ENCODE measurements at places on chromosomes 1 and 21.

DNA sequence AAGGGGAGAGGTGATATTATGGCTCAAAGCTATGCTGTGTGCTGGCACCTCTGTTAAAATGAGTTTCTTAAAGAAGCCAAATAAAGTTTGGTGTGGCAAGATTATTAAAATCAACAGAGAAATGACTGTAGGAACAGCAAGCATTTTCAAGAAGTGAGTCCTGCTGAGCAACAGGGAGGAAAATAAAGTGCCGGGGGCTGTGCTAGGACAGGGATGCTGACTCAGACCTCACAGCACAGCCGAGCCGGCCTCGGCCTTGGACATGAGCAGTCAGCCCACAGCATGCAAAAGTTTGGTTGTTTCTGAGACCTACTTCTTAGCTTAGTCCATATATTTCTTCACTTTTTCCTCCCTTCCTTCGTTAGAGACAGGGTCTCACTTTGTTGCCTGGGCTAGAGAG lies 19.2 kb downstream of the CNIH3 start:
- DNase-seq = peak; percentile 70

GRCh38 chr1:6652986-6653385 lies 28.3 kb downstream of the THAP3 start:
- DNase-seq = no peak

- no peak for DNase-seq
These were observed 52.0 kb upstream of the TMPRSS2 start for GRCh38 chr21:41559658-41560631.

DNA sequence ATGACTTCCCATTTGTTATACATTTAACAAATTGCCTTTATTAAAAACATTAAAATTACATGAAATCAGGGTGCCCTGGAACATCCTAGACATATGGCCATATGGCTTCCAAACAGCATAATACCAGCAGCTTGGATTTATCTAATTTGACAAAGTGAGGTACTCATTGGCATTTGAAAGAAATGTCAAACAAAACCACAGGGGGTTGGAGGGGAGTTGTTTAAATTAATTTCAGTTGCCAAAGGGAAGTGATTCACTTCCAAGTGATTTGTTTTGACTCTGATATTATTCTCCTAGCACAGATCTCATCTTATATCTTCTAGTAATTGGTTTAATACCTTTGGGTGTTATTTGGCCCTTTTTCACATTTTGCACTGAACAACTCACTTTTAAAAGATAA lies 24.5 kb upstream of the POU2F1 start:
- DNase-seq = no peak

GRCh38 chr1:200895801-200896530 lies 1.3 kb downstream of the INAVA start:
- DNase-seq = no peak

DNA sequence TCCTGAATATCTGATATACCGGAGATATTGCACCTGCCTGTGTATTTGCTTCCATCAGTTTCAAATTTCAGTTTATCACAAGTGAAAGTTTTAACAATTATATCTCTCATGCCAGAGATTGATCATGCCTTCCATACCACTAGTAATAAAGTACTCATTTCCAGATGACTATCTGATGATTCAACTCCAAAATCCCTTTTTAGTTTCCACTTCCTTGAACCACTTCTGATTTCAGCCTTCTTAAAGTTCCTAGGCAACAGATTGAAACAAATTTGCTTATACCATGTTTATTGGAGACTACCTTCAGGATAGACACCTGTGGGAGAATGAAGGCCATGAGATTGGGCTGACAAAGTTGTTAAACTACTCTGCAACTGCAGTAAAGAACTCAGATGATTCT lies 21.5 kb upstream of the COL11A1 start:
- DNase-seq = no peak

- DNase-seq = no peak
These were observed 80.5 kb downstream of the HSF2BP start for GRCh38 chr21:43578677-43579303.

DNA sequence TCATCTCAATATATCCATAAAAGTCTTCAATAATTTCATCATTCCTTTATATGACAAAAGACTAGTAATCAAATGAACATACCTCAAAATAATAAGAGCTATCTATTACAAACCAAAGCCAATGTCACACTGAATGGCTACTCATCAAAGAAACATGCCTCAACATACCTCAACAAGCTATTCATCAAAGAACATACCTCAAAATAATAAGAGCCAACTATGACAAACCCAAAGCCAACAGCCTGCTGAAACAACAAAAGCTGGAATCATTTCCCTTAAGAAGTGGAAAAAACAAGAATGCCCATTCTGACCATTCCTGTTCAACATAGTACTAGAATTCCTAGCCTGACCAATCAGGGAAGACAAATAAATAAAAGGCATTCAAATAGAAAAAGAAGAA lies 1373.7 kb downstream of the BRINP3 start:
- no peak for DNase-seq

- DNase-seq = no peak
These were observed 22.8 kb downstream of the S100A6 start for GRCh38 chr1:153513023-153513422.

GRCh38 chr1:50633465-50633864 lies 210.2 kb upstream of the DMRTA2 start:
- no peak for DNase-seq

DNA sequence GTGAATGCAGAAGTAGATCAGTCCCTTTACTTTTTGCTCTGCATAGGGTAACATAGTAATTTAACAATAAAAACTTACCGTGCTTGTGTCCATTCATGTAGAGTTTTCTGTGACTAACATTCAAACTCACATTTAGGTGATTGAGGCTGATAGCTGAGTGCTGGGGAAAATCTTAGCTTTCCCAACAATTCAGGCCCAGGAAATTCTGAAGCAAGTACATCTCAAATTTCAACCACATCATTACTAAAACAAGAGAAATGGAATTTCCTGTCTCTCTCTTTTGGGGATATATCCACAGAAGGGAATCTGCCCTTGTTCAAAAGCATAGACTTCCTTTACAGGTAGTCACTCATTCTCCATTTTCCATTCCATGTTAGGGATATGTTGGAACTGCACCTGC lies 33.1 kb upstream of the C1orf146 start:
- peak; percentile 29 for DNase-seq

GRCh38 chr21:25871566-25871965 lies 136.8 kb downstream of the GABPA start:
- no peak for DNase-seq

GRCh38 chr1:199641531-199641930 lies 386.0 kb upstream of the NR5A2 start:
- no peak for DNase-seq

DNA sequence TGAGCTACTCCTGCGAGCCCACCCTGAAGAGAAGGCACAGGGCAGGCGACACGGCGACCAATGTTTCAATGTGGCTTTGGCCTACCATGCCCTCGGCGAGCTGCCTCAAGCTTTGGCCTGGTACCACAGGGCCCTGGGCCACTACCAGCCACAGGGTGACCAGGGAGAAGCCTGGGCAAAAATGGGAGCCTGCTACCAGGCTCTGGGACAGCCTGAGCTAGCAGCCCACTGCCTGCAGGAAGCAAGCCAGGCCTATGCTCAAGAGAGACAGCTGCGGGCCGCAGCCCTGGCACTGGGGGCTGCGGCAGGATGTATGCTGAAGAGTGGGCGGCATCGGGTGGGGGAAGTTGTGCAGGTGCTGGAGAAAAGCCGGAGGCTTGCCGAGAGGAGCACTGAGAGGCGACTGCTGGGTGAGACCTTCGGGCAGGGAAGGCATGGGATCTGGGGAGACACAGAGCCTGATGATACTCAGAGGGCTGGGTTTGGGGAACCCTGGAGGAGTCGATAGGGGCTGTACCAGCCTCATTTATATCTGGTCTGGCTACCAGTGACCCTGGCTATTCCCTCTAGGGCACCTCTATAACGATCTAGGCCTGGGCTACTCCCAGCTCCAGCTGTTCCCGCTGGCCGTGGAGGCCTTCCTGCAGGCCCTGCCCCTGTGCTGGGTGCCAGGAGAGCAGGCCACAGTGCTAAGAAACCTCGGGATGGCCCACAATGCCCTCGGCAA lies 2.3 kb downstream of the TTC24 start:
- DNase-seq = no peak

DNA sequence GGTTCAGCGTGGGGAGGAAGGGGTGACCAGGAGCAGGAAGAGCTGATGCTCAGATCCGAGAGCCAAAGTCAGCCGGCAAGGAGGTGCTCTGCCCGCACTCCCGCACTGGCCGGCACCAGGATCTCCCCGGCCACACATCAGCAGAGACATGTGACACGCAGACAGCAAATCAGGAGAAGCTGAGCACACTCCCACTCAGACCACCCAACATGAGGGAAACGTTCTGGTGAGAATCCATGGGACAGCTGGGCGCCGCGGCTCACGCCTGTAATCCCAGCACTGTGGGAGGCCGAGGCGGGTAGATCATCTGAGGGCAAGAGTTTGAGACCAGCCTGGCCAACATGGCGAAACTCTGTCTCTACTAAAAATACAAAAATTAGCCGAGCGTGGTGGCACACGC lies 18.6 kb upstream of the PTTG1IP start:
- no peak for DNase-seq

- no peak for DNase-seq
These were observed 360.4 kb upstream of the LYPLAL1 start for GRCh38 chr1:218813237-218813636.

DNA sequence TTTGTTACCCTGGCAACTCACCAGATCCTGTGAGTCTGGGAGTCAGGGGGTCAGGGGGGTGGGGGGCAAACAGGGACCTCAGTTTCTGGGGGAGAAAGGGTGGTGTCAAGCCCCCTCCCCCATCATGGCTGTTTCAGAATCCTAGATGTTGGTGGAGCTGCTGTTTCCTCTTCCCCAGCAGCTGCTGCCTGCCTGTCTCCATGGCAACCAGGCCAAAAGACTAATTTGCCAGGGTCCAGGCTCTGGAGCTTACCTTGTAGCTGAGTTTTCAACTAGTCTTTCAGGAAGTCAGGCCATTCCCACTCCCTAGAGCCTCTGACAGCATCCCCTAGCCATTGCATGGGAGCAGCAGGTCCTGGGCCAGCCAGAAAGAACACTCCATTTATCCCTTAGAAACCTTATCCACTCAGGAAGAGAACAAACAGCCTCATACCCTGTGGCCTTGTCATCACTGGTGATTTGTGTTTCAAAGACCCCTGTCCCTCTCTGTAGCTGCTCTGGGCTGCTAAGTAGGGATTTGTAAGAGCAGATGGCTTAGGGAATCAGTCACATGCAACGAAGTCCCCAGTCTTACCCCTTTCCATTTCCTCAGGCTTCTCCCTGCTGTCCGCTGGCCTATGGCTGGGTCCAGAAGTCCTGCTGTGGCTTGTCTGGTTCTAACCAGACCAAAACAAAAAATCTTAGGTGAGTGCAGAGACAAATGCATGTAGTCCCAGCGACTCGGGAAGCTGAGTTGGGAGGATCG lies 21.5 kb upstream of the STMN1 start:
- DNase-seq = no peak

DNA sequence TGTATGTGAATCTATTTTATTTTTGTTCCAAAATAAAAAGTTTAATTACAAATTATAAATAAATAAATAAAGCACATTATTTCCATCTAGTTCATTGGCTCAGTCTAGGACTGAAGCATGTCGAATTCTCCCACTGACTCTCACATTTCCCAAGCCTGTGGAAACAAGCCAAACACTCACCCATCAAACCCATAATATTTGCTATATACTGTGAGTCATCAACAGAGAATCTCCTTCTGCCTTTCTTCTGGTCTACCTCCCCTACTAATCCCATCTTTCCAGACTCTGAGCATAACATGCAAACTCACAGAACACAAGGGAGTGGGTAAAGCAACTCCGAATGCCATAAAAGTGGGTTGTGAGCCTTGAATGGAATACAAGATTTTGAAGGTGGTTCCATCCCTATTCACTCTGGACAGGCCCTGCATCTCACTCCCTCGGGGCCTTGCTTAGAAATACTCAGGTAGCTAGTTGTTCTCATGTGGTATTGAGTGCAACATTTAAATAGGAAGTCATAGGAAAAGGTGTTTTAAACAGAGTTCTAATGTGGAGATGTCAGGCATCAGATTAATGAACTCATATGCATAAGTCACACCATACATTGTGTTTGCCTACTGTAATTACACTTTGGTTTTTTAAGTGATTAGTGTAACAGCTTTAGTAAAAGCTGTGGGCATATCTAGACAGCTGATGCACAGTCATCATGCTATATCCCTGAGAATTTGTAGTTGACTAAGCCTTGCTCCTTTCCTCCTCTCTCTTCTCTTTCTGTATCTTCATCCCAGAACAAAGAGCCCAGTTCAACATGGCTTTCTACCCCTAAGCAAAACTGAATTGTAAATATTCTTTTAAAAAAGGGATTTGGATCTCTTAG lies 47.0 kb downstream of the F5 start:
- peak; percentile 21 for DNase-seq

- peak; percentile 63 for DNase-seq
These were observed 19.9 kb downstream of the INSRR start for GRCh38 chr1:156838972-156839371.

DNA sequence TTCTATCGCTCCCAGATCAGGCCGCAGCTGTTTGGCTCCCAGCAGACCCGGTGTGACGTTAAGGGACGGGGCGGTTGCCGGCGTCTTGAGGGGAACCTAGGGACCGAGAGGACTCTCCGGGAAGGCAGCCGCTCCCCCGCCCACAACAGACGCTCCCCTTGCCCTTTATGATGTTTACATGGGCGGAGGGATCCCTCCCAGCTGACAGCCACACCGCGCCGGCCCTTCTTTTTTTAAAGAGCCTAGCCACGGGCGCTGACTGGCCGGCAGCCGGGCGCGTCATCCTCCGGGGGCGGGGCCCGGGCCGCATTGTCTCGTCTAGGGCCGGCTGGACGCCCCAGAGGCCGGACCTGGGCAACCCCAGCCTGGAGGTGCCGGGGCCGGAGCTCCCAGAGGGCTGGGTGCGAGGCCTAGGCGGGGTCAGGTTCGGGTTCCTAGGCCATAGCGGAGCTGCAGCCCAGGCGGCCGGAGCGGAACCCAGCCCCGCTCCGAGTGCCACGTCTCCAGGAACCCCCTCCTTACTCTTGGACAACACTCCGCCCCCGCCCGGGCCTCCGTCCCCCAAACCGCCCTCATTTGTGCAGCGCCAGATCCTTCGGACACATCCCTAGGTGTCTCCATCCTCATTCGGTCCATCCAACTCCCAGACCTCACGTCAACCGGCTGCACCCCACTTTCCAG lies at the start of gene PCAT6:
PCAT6 (plus strand) TSS at position 340 of the 681 bp plus-strand sequence.
- DNase-seq = peak; percentile 97

Measured in AG08396 (cell line).